ENCODE measurements at places on chromosomes 11 and 22. TPM values are rescaled to one million over a fixed set of nuclear protein-coding genes. Genes with fewer than 3 reads are reported as not detected.

The TEX54 gene
- 0.74 TPM for polyA plus RNA-seq

The FAT3 gene
- polyA plus RNA-seq, result not detected

The C22orf31 gene
- polyA plus RNA-seq, result not detected

The POTEH gene
- polyA plus RNA-seq, result not detected

The DESI1 gene
- 15.8 TPM for polyA plus RNA-seq

The OR5B21 gene
- polyA plus RNA-seq, result not detected

The PRAME gene
- polyA plus RNA-seq, result not detected

The CYTH4 gene
- polyA plus RNA-seq, result 51.0 TPM

The RAB39A gene
- 3.3 TPM for polyA plus RNA-seq

The ASCC2 gene
- polyA plus RNA-seq, result 23.8 TPM

The RASL10A gene
- polyA plus RNA-seq, result 2.1 TPM

The RFPL3 gene
- not detected for polyA plus RNA-seq
